ENCODE measurements at places on chromosomes 3 and 15.

GRCh38 chr3:52092271-52092660 lies 35.9 kb upstream of the DUSP7 start:
- DNase-seq, result no peak

- no peak for DNase-seq
Measured at GRCh38 chr3:39970982-39971381, 161.6 kb downstream of the MYRIP start.

DNA sequence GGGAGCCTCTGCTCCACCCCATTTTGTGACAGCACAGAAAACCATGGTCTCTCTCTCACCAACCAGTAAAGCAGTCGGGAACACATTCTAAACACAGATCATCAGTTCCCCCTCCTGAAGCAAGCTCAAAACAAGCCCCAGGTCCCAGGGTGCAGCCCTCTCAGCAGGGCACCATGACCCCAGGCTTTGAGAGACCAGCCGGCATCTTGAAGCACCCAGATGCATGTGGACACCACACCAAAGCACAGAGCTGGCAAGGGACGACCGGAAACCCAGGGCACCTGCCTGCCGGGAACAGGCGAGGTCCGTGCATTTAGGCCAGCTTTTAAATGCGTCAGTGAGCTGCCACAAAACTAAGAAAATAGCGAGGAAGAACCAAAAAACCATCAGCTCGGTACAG lies 103.2 kb upstream of the IQSEC1 start:
- no peak for DNase-seq

DNA sequence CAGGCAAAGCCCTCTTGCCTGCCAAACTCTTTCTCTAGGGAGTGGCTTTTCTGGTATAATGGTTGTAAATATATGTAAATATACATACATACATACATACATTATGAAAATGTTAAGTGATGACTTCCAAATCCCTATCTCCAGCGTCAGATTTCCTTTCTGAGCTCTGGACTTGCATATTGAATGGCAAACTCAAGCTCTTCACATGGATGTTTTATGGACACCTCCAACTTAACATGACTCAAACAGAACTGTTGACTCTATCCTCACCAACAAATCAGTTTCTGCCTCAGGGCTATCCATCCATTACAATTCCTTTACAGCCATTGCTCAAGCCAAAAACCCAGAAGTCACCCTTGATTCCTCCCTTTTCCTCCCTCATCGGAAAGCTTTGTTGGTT lies 45.1 kb downstream of the ADAMTSL3 start:
- no peak for DNase-seq

- DNase-seq, result no peak
Measured at GRCh38 chr3:123352134-123352554, 96.7 kb downstream of the ADCY5 start.

DNA sequence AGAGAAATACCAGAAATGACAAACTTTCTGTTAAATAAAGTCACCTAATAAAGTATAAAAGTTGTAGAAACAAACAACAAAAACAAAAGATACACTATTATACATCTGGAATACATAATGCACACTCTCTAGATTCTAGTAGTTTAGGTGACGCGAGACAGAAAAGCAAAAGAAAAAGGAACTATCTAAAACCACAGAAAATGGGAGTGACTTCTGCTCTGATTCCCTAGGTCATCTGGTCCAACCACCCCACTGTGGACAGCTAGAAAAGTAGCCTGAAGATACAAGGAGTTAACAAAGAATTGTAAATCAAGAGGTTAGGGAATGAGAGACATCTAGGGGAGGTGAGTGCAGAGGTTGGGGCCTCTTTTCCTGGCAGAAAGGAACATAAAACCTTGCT lies 39.1 kb downstream of the DHX36 start:
- no peak for DNase-seq

GRCh38 chr3:169104972-169105371 lies 558.5 kb downstream of the MECOM start:
- no peak for DNase-seq

DNA sequence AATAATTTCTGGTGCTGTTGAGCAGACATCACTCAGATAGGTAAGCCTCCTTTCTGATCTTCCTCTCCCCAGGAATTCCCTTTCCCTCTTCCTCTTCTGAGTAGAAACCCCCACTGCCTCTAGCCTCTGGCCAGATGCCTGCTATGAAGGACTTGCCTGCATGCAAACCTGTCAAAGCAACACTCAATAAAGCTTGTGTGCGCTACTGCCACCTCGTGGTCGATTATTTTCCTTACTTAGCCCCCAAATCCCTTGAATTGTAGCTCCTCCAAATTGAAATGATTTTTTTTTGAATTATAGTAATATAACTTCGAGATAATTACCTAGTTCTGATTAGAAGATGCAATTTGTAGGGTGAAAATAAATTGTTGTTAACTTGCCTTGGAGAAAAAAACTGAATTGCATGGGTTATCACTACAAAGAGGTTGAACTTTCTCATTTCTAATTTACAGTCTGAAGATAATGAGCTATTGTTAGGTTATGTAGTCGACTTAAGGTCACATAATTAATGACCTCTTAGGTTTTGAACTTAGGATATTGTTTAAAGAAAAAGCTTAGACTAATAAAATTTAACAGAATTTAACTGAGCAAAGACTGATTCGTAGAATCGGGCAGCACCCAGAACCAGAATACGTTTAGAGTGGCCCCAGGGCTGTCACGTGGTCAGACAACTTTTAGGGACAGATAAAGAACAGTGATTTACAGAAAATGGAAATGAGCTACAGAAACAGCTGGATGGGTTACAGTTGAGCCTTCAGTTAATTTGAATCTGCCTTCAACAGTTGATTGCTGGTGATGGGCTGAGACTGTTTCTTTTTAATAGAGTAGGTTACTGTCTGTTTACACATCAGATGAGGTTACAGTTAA lies 269.3 kb downstream of the ARPP21 start:
- DNase-seq, result peak; percentile 1

DNA sequence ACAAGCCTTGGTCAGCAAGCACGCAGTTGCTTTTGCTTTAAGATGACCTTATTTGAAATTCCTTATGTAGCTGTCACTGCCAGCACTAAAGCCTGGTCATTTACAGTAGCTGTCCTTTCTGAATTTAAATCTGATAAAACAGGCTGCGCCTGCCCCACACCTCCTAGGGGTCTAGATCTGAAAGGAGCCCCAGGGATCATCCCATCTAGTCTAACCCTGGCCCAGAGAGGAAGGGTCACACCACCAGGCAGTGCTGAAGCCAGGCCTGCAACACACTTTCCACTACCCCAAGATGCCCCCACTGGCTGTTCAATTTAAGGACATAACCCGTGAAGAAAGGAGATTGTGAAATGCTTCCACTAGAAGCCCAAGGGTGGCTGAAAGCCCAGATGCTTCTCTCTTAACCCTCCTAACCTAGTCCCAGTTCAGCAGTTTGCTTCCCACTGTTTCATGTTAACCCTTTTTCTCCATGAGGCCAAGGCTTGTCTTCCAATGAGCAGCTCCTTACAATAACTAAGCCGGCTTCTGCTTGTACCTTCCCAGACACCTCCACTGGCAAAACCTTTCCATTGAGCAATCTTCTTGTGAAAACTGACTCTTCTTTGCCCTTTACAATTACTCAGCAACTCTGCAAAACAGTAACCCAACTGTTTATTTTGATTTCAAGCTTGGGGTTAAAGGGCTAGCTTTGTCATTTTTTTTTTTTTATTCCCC lies 198.9 kb upstream of the LPP start:
- no peak for DNase-seq

GRCh38 chr3:170802164-170803151 lies 67.5 kb downstream of the RPL22L1 start:
- DNase-seq, result no peak

- DNase-seq, result no peak
Measured at GRCh38 chr3:187669675-187670504, at the start of gene SST. Gene SST (minus strand): TSS chr3:187670394. CDS start chr3:187670291, 103 bp downstream.

GRCh38 chr15:29131840-29132420 lies 137.7 kb downstream of the NSMCE3 start:
- DNase-seq, result no peak

GRCh38 chr3:10547841-10548783 lies 42.7 kb upstream of the ATP2B2 start:
- no peak for DNase-seq

DNA sequence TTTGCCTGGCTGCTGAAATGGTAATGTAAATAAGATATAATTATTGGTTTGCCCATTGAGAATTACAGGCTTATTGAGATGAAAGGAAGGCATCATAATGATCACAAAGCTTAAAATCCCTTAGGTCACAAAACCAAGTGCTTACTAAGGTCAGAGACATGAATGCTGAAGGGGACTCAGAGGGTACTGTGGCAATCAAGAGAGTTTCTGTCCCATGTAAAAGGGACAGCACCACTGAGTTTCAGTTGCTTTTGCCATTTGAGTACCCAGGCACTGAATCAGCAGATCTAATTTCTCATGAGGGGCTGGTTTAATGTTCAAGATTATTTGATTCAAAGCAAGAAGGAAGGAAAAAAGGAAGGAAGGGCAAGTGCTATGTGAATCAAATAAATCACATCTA lies 127.0 kb downstream of the PLOD2 start:
- no peak for DNase-seq

DNA sequence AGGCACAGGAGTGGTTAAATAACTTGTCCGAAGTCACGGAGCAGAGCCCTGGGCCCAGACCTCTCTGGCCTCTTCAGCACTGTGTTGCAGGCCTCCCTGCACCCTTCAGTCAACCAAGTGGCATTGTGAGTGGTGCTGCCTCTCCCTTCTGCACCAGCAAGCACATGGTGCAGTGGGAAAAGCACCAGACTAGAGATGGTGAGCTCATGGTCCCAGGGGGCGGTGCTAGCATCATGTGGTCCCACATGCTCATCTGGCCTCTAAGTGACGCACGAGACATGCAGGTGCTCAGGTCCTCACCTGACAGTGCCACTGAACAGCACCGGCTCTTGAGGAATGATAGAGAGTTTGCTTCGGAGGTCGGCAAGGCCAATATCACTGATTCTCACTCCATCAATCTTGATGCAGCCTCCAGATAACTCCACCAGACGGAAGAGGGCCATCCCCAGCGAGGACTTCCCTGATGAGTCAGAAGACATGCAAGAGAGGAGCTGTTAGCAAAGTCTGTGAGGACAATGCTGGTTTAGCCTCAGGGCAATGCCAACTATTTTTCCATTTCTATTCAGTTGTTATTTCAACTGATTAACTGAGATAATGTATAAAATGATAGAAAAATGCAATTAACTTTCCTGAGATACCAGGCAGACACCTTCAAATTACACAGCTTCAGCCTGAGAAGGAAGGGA lies 53.1 kb upstream of the PARL start:
- DNase-seq, result no peak
